ENCODE measurements at places on chromosomes 11 and 22. TPM values are rescaled to one million over a fixed set of nuclear protein-coding genes. Genes with fewer than 3 reads are reported as not detected.

DNA sequence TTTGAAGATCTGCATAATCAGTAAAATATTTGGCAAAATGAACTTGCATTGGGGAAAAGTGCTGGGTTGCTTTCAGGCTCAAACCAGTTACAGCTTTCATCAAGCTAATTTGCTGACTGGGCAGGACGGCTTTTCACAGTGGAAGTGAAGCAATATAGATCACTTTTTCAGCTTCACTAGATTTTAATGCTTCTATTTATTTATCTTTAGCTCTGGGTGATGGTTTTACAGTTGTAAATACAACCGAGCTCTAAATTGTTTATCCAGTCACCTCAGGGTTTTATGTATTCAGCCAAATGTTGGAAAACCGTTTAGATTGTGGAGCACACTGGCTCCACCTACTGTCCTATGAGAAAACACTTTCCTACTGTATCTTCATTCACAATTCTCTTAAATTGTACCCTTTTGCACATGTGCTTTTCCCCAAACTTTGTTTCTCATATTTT is 58.2 kb downstream of the ACER3 start:
- no peak for DNase-seq

DNA sequence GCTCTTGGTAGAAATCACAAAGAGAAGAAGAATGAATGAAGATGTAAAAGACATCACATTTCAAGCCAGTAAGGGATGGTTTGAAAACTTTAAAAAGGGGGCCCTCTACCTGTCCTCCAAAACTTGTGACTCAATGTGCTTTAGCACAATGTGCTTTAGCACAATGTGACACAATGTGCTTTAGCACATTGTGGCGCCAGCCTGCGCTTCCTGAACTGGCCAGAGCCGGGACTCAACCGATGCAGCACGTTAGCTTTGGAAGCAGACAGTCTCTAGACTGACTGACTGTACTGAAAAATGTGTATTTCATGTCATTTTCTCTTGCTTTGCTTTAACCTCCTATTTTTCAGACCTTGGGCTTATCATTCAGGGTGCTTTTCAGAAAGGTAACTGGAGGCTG is 63.5 kb downstream of the FAM83F start:
- DNase-seq = no peak

DNA sequence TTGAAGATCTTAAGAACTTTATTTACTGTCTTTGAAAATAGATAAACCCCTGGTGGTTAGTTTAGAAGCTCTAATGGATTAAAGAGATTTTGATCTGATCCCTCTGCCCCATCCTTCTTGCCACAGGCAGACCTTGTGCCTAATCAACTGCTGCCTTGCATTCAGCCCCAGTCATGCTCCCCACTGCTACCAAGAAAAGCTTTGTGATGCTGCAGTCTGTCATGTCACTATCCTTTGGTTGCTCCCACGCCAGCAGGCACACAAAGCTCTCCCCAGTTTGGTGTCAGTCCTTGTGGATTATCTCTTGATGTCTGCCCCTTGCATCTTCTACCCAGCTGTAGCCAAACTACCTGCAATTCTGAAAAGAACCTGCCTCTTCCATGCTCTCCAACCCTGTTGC is 112.2 kb downstream of the MTNR1B start:
- no peak for DNase-seq

GRCh38 chr11:74822170-74822569 is 73.5 kb downstream of the RNF169 start:
- no peak for DNase-seq

GRCh38 chr22:39352306-39352891 is 2.6 kb downstream of the SYNGR1 start:
- DNase-seq = no peak

- no peak for DNase-seq
Observed at GRCh38 chr11:128497061-128497775, 90.1 kb downstream of the ETS1 start.

DNA sequence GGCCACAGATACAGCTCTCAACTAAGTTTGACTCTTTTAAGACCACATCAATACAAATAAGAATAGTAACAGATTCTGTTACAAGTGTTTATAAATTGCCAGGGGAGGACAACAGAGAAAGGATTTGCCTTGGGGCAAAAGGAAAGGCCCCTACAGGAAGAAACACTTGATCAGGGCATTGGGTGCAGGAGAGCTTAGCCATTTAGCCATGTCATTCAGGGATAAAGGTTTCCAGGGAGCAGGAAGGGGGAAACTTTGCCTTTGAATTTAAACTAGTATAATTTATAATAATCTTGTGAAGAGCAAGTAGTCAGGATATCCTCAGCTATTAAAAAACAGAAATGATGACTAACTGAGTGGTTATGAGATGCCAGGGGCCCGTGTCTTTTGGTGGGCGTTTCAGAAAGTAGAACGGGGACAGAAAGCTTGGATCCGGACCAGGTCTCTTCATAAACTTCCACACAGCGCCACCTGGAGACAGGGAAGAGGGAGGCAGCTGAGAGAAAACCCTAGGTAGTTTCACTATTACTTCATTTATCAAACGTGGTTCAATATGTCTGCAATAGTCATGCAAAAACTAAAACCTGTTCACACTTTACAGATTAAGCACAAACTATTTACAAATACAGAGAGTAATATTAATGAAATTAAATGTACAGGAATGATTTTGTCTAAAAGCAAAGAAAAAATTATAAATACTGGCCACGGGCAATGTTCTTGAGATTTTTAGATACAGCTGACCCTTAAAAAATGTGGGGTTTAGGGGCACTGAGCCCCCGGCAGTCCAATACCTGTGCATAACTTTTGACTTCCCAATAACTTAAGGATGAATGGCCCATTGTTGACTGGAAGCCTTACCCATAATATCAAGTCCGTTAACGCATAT is 11.0 kb upstream of the SLC5A4 start:
- peak; percentile 50 for DNase-seq

AQP11 gene
- 0.11 TPM for total RNA-seq

GRCh38 chr22:42957958-42958357 is 57.0 kb downstream of the PACSIN2 start:
- no peak for DNase-seq

All from CD8-positive, alpha-beta memory T cell (primary cell).